Activated T-helper 1 cell treated with anti-CD3 and anti-CD28 coated beads, Interleukin-2, amount 50 U/mL, for 16 hours (primary cell): ENCODE measurements at places on chromosomes 13 and 19.

GRCh38 chr13:28628241-28628640 is 30.7 kb upstream of the POMP start:
- no peak for DNase-seq

DNA sequence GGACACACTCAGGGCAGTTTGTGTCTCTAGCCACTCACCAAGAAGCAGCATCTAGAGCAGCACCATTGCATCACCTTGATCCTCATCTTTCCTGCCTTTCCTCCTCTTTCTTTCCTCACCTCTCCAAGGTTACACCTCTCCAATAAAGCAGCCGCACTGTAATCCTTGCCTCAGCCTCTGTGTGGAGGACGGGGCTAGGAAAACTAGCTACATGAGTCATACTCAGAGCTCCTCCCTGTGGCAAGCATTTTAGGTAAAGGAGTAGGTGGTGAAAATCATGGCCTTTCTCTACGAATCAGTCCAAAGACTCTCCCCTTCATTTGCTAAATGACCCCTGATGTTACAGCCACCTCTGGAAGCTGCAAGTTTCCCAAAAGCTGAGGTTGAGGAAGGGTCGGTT is 108.9 kb downstream of the DNAJC15 start:
- no peak for DNase-seq

- DNase-seq = no peak
Observed at GRCh38 chr19:46155237-46155636, 7.2 kb downstream of the IGFL2 start.

DNA sequence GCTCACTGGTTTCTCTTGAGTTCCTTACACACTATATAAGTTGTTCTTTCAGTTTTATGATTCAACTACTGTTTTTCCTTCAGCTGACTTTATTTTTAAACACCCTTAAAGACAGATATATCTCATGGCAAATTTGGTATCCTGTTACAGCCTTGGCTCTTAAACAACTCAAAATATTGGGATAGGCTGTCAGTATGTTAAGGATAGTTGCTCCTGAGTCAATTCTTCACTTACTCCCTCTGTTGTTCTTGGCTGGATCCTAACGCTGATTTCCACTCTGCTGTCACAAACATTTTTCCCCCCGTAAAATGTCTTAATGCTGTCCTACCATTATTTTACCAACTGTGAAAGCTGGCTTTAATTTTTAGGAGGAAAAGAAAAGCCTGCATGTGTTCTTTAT is 1.2 kb downstream of the KCNRG start:
- DNase-seq = no peak
